ENCODE measurements at places on chromosomes 11 and 22. TPM values are rescaled to one million over a fixed set of nuclear protein-coding genes. Genes with fewer than 3 reads are reported as not detected.

Gene C11orf86
- polyA plus RNA-seq = not detected

Gene OR10A2
- polyA plus RNA-seq = not detected

Gene SERHL2
- 2.5 TPM for polyA plus RNA-seq

Gene ARVCF
- 88.6 TPM for polyA plus RNA-seq

Gene SCO2
- polyA plus RNA-seq = 2.9 TPM

Gene OR56A1
- not detected for polyA plus RNA-seq

Gene RIMBP3C
- polyA plus RNA-seq = 0.84 TPM

Gene RAB39A
- 0.39 TPM for polyA plus RNA-seq

Gene TBX1
- 9.4 TPM for polyA plus RNA-seq

Gene CLTCL1
- 22.6 TPM for polyA plus RNA-seq

Gene AMOTL1
- 69.8 TPM for polyA plus RNA-seq

Gene ACTN3
- not detected for polyA plus RNA-seq

Gene ALDH3B1
- polyA plus RNA-seq = 7.2 TPM

Gene BRSK2
- 1.1 TPM for polyA plus RNA-seq

Gene MS4A8
- polyA plus RNA-seq = 6.2 TPM

Gene GPR83
- polyA plus RNA-seq = 0.22 TPM

Gene MYOD1
- polyA plus RNA-seq = 66.9 TPM

Gene MS4A6E
- not detected for polyA plus RNA-seq

Gene OR2D2
- polyA plus RNA-seq = not detected

Gene MPZL3
- 1.7 TPM for polyA plus RNA-seq

Gene MPZL2
- polyA plus RNA-seq = 1.5 TPM

Gene SLC17A6
- polyA plus RNA-seq = not detected

Gene ZFTA
- polyA plus RNA-seq = 27.3 TPM

Gene FREY1
- polyA plus RNA-seq = 0.57 TPM

Gene SYT12
- polyA plus RNA-seq = 0.08 TPM

Gene TEX54
- not detected for polyA plus RNA-seq

Gene RAG2
- polyA plus RNA-seq = not detected

Gene BDNF
- 1.6 TPM for polyA plus RNA-seq

Gene SLC25A22
- 10.7 TPM for polyA plus RNA-seq

Gene NAALAD2
- polyA plus RNA-seq = 8.5 TPM

Data from muscle of arm (tissue), 14 donors.